ENCODE measurements at places on chromosomes 11 and 22. TPM values are rescaled to one million over a fixed set of nuclear protein-coding genes. Genes with fewer than 3 reads are reported as not detected.

APOBEC3B gene
- 2.1 TPM for total RNA-seq

FGF4 gene
- total RNA-seq = not detected

SHISAL1 gene
- total RNA-seq = 1.6 TPM

NXPE1 gene
- total RNA-seq = not detected

RTN4R gene
- total RNA-seq = 0.66 TPM

CHRNA10 gene
- 2.3 TPM for total RNA-seq

CARD18 gene
- not detected for total RNA-seq

GAB2 gene
- total RNA-seq = 6.9 TPM

GRCh38 chr22:30026756-30027155 is 53.5 kb upstream of the HORMAD2 start:
- no peak for DNase-seq

- DNase-seq = no peak
Observed at GRCh38 chr11:2771758-2772466, 72.1 kb upstream of the KCNQ1OT1 start.

- no peak for DNase-seq
Observed at GRCh38 chr22:29854432-29854831, 16.4 kb upstream of the ASCC2 start.

DNA sequence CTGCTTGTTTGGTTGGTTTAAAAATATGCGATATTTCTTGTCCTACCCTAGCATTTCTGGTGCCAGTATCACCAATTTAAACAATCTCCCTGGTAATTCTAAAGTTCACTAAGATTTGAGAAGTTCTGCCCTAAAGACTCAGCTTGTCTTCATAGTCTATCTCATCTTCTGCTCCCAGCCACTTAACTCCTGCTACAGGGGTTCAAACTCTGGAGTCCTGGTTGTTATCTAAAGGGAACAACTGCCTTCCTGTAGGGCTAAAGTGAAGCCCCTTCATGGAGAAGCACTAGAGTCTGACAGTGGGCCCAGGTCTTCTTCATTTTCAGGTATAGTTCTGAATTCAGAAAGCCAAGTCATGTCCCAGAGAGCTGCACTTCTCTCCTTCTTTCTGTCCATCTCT is 73.2 kb downstream of the CTNND1 start:
- DNase-seq = no peak

- no peak for DNase-seq
Observed at GRCh38 chr22:32482708-32483107, 8.1 kb downstream of the FBXO7 start.

GRCh38 chr11:125156346-125157117 is 8.0 kb upstream of the PKNOX2 start:
- no peak for DNase-seq

GRCh38 chr11:82733444-82734119 is at the start of gene FAM181B:
FAM181B (minus strand) TSS chr11:82733864; CDS start chr11:82733729, 135 bp downstream.
- peak; percentile 82 for DNase-seq

- no peak for DNase-seq
Observed at GRCh38 chr11:20042045-20042639, 118.1 kb downstream of the DBX1 start.

- no peak for DNase-seq
Observed at GRCh38 chr11:109401545-109401944, 20.4 kb upstream of the C11orf87 start.

- no peak for DNase-seq
Observed at GRCh38 chr22:48321986-48322545, 1505.6 kb downstream of the BRD1 start.

DNA sequence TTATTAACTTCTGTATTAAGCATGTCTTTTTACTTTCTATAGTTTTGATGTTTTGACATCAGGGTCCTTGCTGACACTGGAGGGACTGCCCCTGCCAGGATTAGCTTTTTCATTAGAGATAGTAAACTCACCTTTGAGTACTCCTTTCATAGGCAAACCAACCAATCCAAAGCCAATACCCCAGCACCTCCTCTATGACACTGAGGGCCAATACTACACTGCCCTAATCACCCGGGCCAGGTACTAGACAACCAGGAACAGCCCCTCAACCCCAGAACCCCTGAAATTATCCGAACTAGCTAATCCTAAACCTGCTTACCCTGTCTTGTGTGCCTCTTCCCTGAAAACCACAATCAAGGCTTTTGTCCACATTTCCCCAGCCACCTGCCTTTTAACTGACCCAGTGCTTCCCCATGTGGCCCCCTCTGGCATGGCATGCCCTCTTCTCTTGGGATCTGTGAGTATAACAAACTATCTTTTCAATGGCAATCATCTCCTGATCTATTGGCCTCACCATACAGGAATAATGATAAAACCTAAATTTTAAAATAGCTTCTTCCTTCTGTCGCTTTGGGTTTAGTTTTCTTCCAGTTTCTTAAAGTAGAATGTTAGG is 31.2 kb downstream of the RAB6A start:
- DNase-seq = peak; percentile 9

- DNase-seq = no peak
Observed at GRCh38 chr11:28144808-28145207, 36.6 kb downstream of the METTL15 start.

DNA sequence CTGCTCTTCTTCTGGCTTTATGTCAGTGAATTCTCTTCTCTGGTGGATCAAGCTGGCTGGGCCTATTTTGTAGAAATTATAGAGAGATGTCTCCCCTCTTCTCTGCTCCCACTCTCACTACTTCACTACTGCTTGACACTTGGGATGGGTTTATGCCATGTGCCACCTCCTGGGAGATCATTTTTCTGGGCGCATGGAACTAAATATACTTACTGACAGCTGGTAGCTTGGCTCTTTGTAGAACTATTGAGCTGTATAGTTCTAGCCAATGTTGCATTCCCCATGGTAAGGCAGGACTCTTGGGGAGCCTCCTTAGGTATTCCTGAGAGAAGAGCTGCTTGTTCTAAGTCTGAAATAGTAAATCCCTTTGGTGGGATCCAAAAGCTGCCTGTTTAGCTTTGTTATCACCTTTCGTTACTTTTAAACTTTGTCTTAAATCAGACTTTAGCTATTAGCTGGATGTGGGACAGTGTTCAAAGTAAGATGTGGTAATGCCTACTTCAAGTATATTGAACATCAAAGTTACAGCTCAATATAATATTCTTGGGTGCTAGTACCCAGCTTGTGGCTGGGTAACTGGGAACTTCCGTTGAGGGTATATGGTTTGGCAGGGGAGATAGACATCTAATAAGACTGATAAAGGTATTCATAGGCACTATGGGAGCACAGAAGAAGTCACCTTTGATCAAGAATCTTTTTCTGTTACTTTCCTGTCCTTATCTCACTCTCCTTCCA is 87.5 kb upstream of the RRM1 start:
- DNase-seq = no peak

DNA sequence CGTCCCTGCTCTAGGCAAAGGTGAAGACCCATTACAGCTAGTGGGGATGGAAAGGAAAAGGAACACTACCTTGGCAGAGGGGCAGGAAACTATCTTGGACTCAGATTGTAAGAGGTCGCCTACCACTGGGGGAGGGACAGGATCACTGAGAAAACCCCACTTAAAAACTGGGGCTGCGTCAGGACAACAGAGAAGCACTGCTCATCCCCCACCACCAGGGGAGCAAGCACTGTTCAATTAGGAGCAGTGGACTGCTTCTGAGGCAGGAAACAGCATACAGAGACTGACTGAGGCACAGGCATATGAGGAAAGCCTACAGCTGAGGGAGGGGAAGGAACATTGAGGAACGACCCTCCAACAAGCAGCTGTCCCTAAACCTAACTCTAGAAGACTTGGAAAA is 20.8 kb upstream of the DLAT start:
- DNase-seq = no peak

DNA sequence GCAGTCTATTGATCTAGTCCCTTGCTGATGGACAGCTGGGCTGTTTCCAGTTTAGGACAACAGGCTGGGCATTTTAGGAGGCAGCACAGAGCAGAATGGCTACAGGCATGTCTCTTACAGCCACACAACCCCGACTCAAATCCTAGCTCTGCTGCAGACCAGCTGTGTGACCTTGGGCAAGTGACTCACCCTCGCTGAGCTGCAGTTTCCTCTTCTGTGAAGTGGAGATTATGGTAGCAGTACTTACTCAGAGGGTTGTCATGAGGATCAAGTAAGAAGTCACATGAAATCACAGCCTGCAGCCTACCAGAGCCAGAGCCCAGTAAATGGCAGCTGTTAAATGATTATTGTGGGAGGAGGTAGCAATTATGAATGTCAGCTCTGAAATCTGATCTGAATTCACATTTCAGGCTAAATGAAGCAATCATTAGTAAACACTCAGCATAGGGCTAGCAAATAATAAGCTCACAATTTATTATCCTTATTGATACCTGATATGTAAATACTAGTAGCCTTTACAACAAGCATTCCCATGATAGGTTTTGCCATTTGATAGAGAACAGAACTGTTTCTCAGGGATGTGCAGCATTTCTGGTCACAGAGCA is 58.9 kb downstream of the MYEOV start:
- DNase-seq = peak; percentile 22

GRCh38 chr11:24965748-24966147 is 468.9 kb downstream of the LUZP2 start:
- no peak for DNase-seq

DNA sequence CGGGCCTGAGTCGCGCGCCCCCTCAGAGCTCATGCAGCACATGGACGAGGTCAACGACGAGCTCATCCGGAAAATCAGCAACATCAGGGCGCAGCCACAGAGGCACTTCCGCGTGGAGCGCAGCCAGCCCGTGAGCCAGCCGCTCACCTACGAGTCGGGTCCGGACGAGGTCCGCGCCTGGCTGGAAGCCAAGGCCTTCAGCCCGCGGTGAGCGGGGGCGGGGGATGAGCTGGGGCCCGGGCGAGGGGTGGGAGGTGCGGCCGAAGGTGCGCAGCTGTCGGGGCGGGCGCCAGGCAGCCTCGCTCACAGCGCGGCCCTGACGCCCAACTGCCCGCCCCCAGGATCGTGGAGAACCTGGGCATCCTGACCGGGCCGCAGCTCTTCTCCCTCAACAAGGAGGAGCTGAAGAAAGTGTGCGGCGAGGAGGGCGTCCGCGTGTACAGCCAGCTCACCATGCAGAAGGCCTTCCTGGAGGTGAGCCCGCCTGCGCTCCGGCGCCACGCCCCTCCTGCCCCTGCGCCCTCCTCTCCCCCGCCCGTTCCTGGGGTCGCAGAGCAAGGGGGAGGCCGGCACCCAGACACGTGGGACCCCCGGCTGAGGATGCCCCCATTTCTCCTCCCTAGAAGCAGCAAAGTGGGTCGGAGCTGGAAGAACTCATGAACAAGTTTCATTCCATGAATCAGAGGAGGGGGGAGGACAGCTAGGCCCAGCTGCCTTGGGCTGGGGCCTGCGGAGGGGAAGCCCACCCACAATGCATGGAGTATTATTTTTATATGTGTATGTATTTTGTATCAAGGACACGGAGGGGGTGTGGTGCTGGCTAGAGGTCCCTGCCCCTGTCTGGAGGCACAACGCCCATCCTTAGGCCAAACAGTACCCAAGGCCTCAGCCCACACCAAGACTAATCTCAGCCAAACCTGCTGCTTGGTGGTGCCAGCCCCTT is 20.5 kb downstream of the EPS8L2 start:
- DNase-seq = peak; percentile 89

DNA sequence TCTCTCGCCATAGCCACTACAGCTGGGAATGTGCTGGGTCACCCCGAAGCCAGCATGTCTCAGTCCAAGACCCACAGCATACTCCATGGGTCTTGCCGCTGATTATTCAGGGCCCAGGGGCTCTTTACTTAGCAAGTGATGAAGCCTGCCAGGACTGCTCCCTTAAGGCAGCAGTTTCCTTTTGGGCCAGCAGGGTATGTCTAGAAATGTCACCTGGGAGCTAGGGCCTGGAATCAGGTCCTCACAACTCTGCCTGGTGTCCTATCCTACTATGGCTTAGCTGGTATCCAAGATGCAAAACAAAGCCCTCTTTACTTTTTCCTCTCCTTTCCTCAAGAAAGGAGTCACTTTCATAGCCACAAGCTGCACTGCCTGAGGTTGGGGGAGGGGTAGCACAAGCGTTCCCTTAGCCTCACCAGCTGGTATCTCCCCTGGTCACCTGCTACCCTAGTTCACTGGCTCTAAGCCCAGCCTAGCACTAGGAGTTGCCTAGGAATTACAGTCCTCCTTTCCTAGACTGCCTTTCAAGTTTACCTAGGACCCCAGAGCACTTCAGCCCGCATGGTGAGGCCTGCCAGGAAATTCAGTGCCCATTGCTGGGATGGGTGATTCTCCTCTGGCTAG is 22.6 kb upstream of the NCR3LG1 start:
- DNase-seq = peak; percentile 51

- peak; percentile 39 for DNase-seq
Observed at GRCh38 chr11:119056421-119056999, 495 bp downstream of the HYOU1 start.

GRCh38 chr22:40247976-40248375 is 70.3 kb downstream of the TNRC6B start:
- no peak for DNase-seq

- DNase-seq = no peak
Observed at GRCh38 chr22:17897858-17898257, 123.6 kb upstream of the BID start.

DNA sequence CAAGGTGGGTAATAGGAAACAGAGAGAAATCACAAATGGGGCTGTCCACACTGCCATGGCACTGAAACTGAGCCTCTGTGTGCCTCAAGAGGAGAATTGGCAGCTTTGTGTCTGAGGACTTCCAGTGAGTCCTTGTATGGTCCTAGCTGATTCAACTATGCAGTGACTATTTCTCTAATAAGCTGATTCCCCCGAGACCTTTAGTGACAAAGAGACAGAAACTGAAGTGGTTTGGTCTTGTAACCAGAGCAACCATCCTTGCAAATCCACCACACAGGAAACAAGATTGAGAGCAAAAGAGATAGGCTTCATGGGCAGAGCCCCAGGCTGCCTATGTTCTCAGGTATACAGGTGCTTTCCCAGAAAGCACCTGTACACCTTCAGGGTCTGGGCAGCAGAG is 1038.5 kb downstream of the NTM start:
- DNase-seq = no peak

DNA sequence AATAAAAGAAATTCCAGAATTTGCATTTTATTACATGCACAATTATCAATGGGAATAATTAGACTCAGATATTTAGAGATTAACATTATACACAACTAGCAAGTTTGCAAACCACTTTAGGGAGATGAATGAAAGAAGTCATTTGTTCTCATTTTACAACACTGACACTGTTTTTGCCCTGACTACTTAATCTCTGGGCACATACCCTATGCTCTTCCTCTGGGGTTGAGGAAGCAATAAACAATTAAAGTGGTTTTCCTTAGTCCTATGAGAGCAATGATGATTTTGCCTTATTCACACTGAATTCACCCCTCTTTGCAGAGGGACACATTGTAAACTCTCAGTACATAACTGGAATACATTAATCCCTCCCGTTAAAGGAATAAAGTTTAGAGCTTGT is 72.7 kb downstream of the TRPC6 start:
- DNase-seq = no peak

GRCh38 chr11:121996574-121996973 is 119.4 kb downstream of the BLID start:
- no peak for DNase-seq

- DNase-seq = no peak
Observed at GRCh38 chr11:35112056-35112845, 26.7 kb upstream of the CD44 start.

DNA sequence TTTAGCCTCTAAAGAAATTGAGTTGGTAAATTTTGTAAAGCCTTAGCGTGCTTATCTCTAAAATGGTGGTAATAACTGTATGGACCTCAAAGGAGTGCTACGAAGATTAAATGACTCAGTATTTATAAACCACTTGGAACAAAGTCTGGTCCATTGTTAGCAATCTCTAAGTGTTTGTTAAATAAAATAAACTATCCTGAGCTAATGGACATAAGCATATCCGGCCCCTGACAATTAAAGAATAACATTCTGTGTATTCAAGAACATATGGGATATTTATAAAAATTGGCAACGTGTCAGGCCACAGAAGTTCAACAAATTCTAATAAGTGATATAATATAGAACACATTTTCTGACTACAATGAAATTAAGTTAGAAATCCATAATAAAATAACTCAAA is 71.0 kb downstream of the MYEOV start:
- no peak for DNase-seq
